Stimulated activated CD8-positive, alpha-beta memory T cell treated with anti-CD3 and anti-CD28 coated beads, Interleukin-12 subunit alpha, Interleukin-12 subunit beta, amount 100 ng/mL, for 1 hour (primary cell): ENCODE measurements at places on chromosomes 11 and 22.

GRCh38 chr11:87338046-87338639 is 300.4 kb downstream of the TMEM135 start:
- DNase-seq = no peak

GRCh38 chr11:116199182-116199581 is 573.6 kb downstream of the BUD13 start:
- no peak for DNase-seq

DNA sequence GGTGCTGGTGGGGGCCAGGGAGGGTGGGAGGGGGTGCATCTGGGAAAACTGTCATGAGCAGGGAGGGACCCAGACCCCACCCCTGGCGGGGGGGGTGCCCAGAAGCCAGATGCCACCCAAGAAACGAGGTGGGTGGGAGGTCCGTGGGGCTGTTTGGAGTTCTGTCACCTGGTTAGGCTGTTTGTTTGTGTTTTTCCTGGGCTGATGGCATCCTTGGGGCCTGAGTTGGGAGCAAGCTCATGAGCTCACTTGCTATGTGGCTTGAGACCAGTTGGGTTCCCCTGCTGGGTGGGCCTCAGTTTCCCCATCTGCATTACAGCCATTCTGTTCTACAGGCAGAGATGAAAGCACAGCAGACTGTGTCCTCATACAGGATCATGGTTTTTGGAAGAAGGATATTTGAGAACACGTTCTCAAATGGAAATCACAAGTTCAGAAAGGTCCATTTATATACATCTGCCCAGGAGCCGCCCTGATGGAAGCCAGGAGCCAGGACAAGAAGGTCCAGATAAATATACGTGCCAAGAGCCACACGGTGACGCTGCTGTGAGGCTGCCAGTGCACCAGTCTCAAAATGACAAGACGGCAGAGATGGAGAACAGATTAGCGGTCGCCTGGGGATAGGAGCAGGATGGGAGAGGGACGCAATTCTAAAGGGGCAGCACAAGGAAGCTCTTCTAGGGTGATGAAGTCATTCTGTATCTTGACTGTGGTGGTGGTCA is 312.9 kb downstream of the MN1 start:
- DNase-seq = no peak

DNA sequence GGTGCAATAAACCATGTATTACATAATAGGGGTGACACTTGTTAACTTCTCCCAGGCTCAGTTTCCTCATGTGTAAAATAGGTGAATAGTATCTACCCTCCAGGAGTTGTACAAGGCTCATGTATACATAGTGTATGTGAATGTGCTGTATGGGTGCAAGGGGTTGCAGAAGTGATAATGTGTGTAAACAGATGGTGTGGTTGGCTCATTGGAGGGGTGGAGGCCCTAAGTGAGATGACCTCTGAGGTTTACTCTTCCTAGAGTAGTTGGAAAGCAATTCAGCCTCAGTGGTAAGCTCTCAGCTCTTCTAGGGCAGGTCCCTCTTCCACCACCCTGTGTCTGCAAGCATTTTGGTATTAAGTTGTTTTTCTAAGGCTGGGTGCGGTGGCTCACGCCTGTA is 102.4 kb downstream of the PTPRJ start:
- no peak for DNase-seq

GRCh38 chr11:1540074-1540473 is 32.0 kb downstream of the DUSP8 start:
- no peak for DNase-seq

GRCh38 chr11:121445071-121445768 is 6.9 kb upstream of the SORL1 start:
- DNase-seq = no peak

DNA sequence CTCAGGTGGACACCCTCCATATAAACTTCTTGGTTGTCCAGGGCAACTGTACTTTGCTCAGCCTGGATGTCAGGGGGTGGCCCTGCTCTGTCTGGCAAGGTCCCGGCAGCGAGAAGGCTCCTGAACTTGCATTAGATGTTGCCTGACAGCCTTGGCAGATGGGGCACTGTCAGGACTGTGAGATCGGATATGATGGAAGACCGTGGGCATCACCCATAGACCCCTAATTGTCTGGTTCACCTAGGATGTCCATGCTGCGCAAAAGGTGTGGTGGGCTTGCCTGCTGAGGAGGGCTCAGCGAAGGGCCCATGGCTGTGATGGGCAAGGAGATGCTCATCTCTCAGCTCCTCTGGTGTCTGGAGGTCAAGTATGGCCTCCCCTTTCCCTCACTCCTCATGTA is 62.7 kb downstream of the MYO18B start:
- no peak for DNase-seq

GRCh38 chr11:1029654-1030053 is 6.9 kb downstream of the MUC6 start:
- no peak for DNase-seq

GRCh38 chr11:75689863-75690609 is 21.2 kb upstream of the MAP6 start:
- DNase-seq = no peak

DNA sequence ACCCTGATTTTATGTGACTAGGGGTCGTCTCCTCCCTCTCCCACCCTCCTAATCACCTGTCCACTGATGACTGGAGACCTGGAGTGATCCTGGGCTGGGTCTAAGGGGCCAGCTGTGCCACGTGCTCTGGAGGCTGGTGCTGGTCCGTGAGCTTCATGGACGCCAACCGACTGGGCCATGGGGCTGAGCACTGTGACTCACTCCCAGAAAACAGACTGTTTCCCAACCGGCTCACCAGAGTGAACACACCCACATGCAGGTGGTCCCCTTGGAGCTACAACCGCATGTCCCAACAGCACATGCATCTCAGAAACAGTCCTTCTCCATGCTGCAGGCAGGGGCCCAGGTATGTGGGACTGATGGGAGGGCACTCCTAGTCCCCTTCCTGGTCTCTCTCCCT is 14.0 kb upstream of the LMO1 start:
- no peak for DNase-seq

GRCh38 chr11:112085822-112086421 is 634 bp downstream of the TIMM8B start:
- peak; percentile 1 for DNase-seq

DNA sequence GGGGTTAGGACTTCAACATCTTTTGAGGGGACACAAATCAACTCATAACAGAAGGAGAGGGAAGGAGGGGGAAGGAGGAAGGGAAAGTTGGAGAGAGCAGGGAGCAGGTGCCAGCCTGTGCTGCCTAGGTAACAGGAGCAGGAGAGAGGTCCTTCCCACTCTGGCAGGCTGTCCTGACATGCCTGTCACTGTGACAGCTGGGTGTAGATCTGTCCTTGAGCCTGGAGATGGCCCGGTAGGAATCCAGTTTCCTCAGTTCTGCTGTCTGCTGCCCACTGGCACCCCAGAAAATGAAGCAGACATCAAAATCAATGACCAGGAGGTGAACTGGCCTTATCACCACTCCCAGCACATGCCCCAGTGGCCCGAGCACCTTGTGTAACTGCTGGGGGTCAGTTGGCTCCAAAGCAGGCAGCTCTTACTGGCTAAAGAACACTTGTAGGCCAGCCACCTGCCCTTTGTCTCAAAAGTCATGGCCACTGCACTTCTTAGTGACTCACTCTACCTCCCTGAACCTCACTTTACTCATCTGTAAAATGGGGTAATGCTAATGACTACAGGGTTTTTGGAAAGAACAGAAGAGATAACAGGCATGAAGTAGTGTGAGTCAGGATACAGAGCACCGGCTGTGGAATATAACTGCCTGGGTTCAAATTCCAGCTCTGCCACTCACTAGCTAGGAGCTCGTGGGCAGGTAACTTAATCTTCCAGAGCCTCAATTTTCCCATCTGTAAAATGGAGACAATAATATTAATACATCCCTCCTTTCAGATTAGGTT is 8.0 kb upstream of the TSPAN18 start:
- no peak for DNase-seq

- DNase-seq = no peak
Measured at GRCh38 chr11:19828382-19829108, 115.9 kb downstream of the NAV2 start.

DNA sequence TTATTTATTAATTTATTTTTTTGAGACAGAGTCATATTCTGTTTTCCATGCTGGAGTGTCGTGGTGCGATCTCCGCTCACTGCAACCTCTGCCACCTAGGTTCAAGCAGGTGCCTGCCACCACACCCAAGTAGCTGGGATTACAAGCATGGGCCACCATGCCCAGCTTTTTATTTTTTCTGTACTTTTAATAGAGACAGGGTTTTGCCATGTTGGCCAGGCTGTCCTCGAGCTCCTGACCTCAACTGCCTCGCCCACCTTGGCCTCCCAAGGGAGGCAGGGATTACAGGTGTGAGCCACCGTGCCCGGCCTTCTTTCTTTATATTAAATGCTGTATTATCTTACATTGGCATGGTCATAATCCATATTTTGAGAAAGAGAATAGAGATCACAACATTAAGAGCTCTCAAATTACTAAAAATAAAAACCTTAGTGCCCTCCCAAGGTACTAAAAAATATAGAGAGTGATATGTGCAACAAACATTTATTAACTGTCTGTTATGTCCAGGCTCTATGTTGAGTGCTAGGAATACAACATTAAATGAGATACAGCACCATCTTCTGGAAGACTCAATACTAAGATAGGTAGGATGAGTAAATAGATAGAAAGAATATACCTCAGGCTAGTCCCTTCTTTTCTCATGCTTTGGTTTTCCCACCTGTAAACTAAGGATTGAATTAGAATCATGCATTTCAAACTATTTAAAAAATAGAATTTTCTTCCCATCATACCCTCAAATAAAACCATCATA is 84.1 kb downstream of the BBOX1 start:
- DNase-seq = no peak

GRCh38 chr11:122101625-122102291 is 14.3 kb downstream of the BLID start:
- DNase-seq = no peak
